Activated gamma-delta T cell (primary cell): ENCODE measurements at places on chromosomes 3 and 15.

- DNase-seq = no peak
Observed at GRCh38 chr3:37493485-37494080, 319.2 kb upstream of the LRRFIP2 start.

- no peak for DNase-seq
Observed at GRCh38 chr3:87350367-87351199, 74.2 kb upstream of the POU1F1 start.

- no peak for DNase-seq
Observed at GRCh38 chr3:57085211-57085610, 24.7 kb downstream of the SPATA12 start.

- DNase-seq = no peak
Observed at GRCh38 chr3:50164984-50165909, 10.1 kb downstream of the SEMA3F start.
